ENCODE measurements at places on chromosomes 12 and 14.

GRCh38 chr12:89390802-89391673, 38.7 kb upstream of the DUSP6 start:
- DNase-seq = peak; percentile 76

- DNase-seq = no peak
Observed at GRCh38 chr12:121184984-121185889, 24.7 kb upstream of the P2RX4 start.

- peak; percentile 44 for DNase-seq
Observed at GRCh38 chr12:47238669-47239114, 158.9 kb upstream of the AMIGO2 start.

DNA sequence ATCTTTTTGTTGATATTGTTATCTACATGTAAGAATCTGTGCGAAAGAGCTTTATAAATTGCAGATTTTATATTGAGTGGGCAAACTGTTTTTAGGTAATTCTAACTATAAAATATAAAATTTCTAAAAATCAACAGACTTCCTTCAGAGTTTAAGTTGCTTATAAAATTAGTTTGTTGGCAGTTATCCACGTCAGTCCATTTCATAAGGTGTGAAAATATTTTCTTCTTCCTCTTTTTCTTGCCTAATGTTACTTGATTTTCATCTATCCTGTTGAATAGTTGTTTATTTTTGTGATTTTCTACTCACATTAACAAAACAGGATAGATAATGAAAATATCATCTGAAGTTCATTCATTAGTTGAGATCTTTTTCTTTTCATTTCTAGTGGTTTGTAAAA, 58.0 kb downstream of the RASSF8 start:
- no peak for DNase-seq

- no peak for DNase-seq
Observed at GRCh38 chr12:57046086-57046791, 3.7 kb downstream of the MYO1A start.

- no peak for DNase-seq
Observed at GRCh38 chr12:106118-106591, 39.6 kb downstream of the IQSEC3 start.

- no peak for DNase-seq
Observed at GRCh38 chr14:91264151-91265150, 19.9 kb upstream of the GPR68 start.

DNA sequence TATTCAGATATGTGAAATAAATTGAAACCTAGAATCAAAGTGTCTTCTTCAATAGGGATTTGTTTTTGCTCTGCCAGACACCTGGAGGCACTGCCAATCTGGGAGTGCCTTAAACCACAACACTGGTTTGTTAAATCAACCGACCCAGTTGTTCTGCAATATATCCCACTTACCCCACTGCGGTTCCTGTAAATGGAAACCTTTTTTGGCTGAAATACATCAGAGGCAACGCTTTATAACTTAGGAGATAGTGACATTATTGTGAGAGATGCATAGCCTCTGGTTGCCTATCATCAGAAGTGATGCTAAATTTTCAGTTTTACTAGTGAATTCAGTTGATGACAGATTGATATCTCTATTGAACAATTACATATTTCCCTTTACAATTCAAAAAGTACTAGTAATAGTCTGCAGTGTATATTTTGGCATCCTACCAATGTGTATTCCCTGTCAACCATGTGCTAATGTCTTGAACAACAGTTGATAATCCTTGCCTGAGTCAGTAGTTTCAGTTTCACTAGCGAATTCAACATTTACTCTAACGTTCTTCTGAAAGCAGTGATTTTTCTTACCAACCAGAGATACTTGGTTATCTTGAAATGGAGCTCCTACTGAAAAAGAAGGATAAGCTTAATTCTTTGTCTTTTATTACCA, 30.5 kb downstream of the PPP2R5C start:
- DNase-seq = peak; percentile 67

DNA sequence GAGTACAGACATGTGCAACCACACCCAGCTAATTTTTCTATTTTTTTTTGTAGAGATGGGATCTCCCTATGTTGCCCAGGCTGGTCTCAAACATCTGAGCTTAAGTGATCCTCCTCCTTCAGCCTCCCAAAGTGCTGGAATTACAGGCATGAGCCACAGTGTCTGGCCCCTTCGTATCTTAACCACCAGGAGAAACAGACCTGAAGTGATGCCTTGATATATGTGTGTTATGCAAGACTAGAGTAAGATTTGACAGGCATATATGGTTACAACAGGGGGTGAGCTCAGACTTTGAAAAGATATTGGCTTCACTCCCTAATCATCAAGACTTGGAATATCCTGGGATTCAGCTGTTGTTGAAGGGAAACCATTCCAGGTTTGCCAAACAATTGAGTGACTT, 10.7 kb upstream of the GALNT6 start:
- no peak for DNase-seq

DNA sequence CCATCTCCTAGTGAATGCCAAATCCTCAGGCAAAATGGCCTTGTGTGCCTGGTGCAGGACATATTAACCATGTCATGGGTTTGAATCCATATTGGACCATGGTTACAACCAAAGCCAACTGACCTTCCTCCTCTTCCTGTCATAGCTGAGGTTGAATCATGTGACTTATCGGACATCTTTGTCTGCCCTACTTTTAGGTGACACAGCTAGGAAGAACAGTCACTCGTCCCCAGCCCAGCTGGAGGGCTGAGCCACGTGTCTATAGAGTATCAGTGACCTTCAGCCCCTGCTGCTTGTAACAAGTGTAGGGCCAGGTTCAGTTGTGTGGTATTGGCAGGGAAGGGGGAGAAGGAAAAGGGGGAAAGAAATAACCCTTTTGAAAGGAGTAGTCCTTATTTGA, 225.2 kb downstream of the KTN1 start:
- no peak for DNase-seq

- no peak for DNase-seq
Observed at GRCh38 chr14:104294983-104295680, 156.7 kb downstream of the KIF26A start.

GRCh38 chr12:16618256-16618655, 12.3 kb upstream of the LMO3 start:
- no peak for DNase-seq

DNA sequence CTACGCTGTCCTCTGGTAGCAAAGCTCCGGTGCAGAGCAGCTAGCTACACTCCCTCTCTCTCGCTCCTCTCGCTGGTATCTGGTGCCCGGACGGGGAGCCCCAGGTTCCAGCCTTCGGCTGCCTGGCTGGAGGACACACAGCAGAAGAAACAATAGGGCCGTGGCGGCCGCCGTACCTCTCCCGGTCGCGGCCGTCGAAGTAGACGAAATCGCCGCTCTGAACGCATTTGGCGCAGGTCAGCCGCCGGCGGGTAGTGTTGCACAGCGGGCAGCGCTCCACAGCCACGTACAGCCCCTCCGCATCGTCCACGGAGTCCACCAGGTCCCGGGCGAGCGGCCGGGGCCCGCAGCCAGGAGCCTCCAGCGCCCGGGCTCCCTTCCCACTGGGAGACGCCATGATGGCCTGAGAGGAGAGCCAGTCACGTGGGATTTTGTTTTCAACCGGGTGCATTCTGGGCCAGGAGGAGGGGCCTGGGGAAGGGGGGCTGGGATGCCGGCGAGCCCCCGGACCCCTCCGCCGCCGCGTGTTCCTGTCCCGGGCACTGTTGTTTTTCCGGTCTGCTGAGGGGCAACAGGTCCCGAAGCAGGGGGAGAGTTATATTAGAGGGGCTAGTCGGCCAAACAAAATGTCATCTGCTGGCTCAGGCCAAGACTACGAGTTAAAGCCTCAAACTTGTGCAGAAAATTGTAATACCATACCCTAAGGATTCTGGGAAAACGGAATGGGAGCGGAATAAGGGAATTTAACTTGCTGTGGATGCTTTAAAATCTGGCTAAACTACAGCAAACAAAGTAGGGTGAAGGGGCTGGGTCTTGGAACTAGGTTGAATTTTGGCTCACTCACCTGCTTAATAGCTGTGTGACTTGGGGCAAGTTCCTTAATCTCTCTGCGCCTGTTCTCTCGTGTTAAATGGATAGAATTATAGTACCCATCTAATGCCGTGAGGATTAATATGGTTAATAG, at the start of gene ATG14:
Gene ATG14, minus strand, starts transcription at position 405 of the 964 bp plus-strand sequence. Its CDS starts 8 bp downstream, at position 397.
- DNase-seq = peak; percentile 85

DNA sequence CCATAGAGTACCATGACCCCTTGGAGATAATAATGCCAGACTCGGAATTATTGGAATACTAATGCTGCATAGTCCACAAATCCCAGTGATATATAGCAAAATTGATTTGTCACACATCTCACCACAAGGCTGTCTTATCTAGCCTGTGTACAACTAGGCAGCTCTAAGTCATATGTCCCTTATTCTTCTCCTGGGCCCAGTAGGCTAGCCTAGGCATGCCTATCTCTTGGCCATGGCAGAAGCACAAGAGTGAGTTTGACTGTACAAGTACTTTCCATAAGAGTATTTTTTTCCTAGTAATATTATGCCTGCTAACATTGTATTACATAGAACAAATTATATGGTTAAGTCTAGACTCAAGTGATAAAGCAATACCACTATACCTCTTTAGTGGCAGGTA, 1122.1 kb upstream of the SEL1L start:
- DNase-seq = no peak

DNA sequence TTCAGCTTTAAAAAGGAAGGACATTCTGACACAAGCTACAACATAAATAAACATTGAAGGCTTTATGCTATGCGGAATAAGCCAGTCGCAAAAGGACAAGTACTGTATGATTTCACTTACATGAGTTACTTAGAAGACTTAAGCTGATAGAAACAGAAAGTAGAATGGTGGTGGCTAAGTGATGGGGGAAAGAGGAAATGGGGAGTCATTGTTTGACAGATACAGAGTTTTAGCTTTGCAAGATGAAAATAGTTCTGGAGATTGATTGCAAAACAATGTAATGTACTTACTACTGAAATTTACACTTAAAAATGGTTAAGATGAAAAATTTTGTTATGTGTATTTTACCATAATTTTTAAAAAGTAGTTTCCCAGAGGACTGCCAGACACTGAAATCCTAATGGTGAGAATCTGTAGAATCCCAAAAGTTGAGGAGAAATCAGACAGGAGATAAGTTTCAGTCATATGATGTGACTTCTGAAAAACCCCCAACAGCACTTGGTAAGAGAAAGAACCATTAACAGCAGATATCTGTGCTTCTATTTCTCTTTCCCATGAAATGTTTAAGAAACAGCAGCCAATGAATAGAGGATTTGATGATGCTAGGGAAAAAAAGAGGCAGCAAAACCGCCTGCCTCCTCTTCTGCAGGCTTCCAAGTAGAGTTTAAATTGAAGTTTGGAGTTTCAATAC, 16.6 kb upstream of the CLEC2A start:
- DNase-seq = no peak

DNA sequence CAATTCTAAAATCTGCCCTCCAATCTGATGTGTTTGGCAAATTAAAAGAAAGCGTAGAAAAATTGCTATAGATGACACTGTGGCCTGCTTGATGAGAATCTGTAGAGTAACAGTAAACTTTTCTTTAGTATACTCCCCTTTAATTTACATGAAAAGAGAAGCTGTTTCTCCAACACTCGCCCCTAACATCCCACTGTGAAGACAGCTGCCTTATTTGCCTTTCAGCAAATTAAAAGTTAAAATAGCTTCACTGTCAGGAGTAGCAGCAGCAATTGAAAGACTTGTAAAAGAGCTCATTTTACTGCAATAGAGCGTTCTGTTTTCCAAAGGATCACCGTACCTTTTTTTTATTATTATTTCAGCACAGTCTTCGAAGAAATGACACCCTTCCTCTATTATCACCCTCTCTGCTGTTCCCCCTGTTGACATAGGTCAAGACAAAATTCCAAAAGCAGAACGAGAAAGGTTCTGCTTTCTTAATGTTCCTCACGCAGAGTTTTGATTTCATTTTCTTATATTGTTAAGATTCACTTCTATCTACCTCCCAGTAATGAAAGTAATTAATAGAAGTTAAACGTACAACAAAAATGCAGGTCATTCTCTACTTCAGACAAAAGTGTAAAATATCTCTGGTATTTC, 153.5 kb upstream of the USP15 start:
- no peak for DNase-seq

DNA sequence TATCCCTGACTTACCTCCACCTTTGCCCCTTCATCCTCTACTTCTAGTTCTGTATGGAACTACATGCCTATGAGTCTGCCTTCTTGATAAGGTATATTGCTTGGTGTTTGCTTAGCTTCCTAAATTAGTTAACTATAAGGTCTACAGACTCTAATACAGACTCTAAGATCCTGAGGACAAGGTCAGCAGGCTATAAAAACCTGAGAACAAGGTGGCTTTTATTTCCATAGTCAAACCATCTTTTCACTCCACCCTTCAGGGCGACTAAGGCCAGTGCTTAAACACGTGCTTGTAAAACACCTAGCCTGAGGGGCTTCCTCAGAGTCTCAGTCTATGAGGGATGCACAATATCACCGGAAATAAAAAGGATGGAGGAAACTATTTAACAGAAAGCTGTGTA, 36.1 kb upstream of the COL2A1 start:
- DNase-seq = no peak

- peak; percentile 9 for DNase-seq
Observed at GRCh38 chr12:126506426-126507182, 1441.4 kb downstream of the AACS start.

DNA sequence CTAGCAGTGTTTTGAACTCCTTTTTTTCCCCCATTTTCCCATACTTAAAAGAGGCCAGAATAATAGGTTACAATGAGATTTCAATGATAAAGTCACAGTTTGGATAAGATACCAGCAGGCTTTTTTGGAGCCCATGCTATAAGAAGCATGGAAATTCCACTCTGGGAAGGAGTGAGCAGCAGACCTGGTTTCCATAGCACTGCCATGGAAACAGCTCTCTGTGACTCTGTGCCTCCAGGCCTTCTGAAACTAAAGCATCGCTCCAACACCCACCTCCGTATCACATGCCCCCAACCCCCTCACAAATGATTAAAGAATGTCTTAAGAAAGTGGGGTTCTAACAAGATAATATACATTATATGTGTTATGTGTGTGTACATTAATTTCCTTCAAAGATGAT, 165.0 kb downstream of the GRIN2B start:
- no peak for DNase-seq

- DNase-seq = peak; percentile 24
Observed at GRCh38 chr14:101230161-101230850, 326.8 kb upstream of the RTL1 start.

DNA sequence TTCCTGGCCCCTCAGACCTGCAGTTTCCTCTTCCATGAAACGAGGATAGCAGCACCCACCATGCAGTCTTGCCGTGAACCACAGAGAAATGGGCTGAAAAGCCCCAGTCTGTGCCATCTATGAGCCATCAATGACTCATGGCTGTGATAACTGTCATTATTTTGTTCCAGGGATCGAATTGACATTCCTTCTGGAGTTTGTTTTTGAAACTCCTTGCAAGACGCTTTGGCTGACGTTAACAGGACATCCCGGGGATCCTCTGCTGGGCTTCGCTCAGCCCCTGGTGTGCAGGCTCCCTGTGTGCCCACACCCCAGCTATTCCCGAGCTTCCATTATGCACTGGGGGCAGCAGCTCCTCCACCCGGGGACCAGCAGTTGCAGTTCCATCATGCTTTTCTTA, 33.8 kb downstream of the MMAB start:
- peak; percentile 79 for DNase-seq

DNA sequence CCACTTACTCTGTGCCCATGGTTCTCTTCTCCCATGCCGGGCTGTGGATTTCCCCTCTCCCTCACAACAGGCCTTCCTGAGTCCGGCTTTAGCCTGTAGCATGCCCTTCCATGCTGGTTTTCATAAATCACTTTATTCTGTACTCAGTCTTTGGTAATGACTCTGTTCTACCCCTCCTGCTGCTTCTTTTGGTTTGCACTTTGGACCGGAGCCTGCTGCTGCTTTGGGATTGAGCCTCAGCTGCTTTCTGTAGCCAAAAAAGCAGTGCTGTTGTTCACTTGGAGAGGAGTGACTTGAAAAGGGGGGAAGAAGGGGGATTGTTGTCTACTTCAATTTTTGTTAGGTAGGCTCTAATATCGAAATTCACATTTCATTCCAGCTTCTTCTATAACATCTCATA, 8.5 kb upstream of the SLC6A13 start:
- no peak for DNase-seq

Data from fibroblast of skin of right biceps (primary cell).